ENCODE measurements at places on chromosomes 6 and 20. TPM values are rescaled to one million over a fixed set of nuclear protein-coding genes. Genes with fewer than 3 reads are reported as not detected.

DNA sequence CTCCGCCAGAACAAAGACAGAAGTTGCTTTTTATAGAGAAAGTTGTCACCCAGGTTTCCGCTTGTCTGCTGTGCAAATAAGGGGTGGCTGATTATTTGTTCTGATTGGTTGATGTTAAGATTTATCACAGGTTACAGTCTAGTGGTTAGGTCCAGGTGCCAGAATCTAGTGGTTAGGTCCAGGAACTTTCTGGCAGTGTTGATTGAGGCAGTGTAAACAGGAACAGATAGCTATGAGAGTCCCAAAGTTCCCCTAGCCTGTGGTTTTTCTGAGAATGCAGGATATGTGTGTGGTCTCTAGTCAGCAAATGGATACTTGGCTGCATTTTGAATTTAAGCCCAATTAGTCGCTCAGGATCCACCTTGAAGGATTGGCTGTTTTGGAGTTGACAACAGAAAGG is 148.0 kb downstream of the TMEM200A start:
- no peak for DNase-seq

- DNase-seq: no peak
Measured at GRCh38 chr6:128417698-128418097, 102.7 kb downstream of the PTPRK start.

GRCh38 chr6:162344646-162345010 is 382.9 kb downstream of the PRKN start:
- DNase-seq: peak; percentile 9

- no peak for DNase-seq
Measured at GRCh38 chr6:125818772-125819260, 28.1 kb downstream of the NCOA7 start.

DNA sequence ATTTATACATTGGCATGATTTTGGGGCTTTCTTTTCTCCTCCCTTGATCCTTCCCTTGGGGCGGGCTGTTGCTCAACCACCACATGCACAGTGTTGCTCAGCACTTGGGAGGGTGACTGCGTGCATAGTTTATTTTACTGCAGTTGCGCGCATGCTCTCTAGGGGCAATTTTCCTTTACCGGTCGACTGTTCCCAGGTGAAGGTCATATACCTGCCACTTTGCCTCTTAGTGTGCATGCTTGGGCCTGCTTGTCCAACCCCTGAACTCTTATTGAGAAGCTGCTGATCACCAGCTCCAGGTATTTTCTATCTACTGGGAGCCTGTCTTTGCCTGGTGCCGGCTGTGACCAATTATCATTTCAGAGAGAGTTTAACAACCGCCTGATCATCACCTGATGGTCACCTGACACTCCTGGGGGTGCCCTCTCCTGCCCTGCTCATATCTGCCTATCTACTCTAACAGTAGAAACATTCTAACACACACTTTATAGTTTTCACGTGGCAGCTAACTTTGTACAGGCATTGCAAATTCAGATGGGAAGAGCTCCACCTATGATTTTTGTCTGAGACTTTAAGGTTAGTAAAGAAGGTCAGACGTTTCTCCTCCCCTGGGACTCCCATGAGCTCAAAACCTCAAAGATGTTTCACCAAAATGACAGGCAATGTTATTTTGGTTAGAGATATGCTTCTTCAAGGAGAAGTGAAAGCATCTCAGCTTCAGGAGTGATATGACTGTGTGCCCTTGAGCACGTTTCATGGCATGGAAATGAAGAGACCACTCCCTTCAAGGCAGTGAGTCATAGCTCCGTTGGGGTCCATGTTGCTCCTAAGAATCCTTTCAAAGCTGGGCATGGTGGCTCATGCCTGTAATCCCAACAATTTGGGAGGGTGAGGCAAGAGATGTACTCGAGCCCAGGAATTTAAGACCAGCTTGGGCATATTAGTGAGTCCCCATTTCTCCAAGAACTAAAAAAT is 227.5 kb upstream of the MYLIP start:
- DNase-seq: no peak

- peak; percentile 49 for DNase-seq
Measured at GRCh38 chr6:14732844-14733757, 512.8 kb upstream of the JARID2 start.

DNA sequence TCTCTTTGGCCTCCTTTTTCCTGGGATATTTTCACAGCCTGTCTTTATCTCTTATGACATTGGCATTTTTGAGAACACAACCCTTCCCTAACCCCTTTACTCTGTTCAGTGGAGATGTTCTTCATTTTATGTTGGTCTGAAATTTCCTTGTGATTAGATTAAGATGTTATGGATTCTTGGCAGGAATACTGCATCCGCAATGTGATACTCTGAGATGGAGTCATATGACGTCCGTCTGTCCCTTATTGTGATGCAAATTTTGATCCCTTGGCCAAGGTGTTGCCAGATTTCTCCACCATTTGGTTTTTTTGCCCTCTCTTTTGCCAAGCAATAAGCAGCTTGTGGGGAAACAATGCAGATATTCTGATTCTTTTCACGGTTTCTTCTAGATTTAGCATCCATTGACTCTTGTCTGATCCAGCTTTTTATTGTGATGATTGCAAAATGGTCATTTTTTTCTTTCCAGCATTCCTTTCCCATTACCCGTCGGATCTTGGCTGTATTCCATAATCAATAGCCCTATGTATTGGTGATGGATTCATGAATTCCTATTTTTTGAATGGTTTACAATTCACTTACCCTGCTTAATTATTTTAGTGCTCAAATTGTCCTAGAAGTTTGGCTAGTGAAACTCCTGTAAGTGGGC is 85.1 kb downstream of the NCOA3 start:
- no peak for DNase-seq

DNA sequence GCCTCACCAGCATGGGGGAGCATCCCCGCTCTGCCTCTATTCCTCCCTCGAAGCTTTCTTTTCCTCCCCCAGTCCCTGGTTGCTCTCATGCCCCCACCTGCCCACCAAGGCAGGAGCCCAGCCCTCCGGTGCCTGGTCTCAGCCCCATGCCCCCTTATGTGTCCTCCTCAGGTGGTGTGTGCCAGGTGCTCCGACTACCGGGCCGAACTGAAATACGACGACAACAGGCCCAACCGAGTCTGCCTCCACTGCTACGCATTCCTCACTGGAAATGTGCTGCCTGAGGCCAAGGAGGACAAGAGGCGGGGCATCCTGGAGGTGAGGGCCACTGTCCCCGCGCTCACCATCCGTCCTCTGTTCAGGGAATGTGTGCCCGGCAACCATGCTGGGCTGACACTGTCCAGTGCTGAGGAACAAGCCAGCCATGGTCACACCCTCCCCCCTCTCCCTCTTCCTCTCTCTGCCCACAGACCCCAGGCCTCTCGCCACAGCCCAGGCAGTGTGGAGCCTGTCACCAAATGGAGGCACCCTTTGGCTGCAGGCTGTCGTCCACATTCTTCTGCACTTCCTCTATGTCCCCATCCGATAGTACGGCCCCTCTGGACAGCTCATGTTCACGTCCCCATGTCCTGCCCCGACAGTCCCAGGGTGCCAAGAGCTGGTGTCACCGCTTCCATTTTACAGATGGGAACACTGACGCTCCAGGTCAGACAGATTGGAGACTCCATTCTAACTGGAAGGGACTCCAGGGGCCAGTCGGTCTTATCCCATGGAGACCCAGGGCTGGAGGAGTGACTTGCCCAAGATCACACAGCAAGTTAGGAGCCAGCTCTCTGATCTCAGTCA is 20.4 kb downstream of the FGD2 start:
- DNase-seq: no peak

DNA sequence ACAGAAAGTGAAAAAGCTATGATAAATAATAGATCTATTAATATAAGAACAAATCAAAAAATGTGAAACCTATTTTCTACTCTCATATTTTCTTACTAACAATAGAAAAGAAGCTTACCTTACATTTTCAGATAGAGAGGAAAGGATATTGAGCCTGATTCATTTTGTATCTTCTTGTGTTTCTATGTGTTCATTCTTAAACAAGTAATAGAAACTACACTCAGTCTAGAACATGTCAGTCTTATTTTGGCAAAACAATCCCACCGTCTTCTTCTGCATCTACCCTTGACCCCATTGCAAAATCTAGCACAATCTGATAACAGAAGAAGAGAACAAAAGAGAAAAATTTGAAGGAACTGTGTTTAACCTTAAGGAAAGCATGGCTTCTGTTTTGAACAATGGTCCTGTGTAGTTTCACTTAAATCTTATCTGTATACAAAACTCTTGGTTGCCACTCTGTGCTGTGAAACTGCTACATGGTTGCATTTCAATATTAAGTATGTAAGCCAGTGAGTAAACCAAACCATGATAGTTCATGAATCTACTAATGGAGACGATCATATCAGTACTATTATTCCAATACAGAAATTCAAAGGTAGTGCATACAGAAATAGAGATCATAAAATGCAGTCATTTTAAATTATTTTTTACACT is 69.5 kb upstream of the LGSN start:
- no peak for DNase-seq

- DNase-seq: peak; percentile 67
Measured at GRCh38 chr20:19784511-19785172, 26.6 kb downstream of the RIN2 start.

GRCh38 chr6:109722564-109723254 is 31.6 kb downstream of the FIG4 start:
- DNase-seq: no peak

DNA sequence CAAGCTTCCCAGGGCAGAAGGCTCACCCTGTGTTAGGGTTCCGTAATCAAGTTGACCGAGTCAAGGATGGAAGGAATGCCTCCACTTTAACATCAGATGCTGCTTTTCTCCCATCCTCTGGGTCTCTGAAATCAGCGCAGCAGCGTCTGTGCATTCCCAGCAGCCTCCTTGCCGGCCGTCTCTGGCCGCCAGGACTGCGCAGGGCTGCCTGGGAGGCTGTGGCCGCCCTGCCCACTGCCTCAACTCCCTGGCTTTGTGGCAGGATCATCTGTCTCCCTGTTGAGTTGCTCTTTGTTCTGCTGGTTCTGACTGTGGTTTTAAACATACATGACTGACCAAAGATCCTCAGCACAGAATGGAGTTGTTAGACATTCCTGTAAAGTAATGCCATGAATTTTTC is 56.5 kb downstream of the DLL1 start:
- no peak for DNase-seq

GRCh38 chr6:51908243-51908642 is 179.2 kb downstream of the PKHD1 start:
- DNase-seq: no peak

- DNase-seq: no peak
Measured at GRCh38 chr20:53227523-53227922, 255.4 kb downstream of the TSHZ2 start.

The PTGIS gene
- 15.3 TPM for total RNA-seq

The SCGN gene
- total RNA-seq: not detected

The TP53TG5 gene
- total RNA-seq: not detected

The OR2B6 gene
- not detected for total RNA-seq

The KCNK17 gene
- total RNA-seq: not detected

The RNF182 gene
- 1.9 TPM for total RNA-seq

The POU5F1 gene
- not detected for total RNA-seq

Measured in G401 (cell line).